Nucleus accumbens (tissue), 56 donors: ENCODE measurements at places on chromosomes 6 and 20.

DNA sequence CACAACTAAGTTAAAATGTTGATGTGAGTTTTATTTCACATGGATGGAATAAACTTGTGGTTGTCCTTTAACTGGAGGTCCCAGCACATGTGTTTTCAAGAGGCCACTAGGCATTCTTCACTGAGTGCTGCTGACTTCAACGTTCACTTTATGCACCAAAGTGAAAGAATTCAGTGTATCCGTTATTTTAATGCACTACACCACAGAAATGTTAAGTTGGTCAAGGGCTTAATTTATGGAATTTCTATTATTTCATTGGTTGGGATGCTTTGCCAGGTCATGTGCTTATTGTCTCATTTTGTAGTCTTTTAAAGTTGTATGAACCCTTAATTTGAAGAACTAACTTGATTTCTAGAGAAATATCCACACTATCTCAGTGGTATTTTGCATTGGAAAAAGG is 106.4 kb downstream of the PPP1R14C start:
- DNase-seq, result no peak

DNA sequence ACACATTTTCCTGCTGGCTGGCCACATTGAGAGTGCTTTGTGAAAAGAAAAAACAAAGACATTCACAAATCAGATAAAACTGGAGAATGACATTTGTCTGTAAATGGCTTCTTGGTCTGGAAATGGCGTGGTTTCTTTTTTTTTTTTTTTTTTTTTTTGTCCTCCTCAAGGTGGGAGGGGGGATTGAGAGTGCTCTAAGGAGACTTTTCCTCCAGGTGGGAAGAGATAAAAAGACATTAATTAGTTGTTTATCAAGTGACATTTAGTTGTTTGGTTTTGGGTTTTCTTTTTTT is 40.4 kb downstream of the GNAS start:
- no peak for DNase-seq

DNA sequence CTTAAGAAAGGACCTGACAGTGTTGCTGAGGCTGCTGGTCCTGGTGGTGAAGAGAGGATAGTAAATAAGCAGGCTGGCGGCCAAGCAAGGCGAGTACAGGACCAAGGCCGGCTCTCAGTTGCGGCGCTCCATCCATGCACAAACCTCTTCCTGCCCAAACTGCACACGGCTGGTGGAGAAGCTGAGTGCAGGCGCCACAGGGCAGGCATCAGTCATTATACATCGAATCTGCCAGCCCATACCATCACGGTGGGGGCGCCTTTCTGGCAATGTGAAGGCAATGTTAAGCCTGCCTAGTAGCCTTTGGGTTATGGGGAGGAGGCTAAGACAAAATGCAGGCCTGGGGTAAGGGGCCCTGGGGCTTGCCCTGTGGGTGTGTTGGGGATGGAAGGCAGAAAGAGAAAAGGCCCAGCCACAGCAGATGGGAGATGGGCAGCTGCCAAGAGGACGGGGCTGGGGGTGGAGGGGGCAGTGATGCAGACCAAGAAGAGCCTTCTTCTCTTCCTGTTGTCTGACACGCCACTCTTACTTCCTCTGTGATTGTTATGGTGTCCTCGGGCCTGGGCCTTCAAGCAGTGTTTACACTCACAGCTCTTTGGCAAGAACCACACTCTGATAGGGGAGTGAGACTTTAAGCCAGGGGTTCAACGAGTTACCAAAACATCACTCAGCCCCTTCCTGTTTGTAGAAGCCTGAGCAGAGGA is 20.3 kb upstream of the KCNK16 start:
- no peak for DNase-seq

DNA sequence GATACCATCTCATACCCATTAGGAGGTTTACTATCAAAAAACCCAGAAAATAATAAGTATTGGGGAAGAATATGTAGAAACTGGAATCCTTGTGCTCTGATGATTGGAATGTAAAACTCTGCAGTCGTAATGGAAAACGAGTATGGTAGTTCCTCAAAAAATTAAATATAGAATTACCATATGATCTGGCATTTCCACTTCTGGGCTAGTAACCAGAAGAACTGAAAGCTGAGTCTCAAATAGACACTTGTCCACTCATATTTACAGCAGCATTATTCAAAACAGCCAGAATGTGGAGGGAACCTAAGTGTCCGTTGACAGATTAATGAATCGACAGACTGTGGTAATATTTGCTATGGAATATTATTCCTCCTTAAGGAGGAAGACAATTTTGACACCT is 44.3 kb downstream of the FOXC1 start:
- DNase-seq, result no peak

- DNase-seq, result no peak
Observed at GRCh38 chr6:82166493-82166892, 81.1 kb downstream of the IBTK start.

- no peak for DNase-seq
Observed at GRCh38 chr6:108746836-108747575, 101.2 kb upstream of the ARMC2 start.

DNA sequence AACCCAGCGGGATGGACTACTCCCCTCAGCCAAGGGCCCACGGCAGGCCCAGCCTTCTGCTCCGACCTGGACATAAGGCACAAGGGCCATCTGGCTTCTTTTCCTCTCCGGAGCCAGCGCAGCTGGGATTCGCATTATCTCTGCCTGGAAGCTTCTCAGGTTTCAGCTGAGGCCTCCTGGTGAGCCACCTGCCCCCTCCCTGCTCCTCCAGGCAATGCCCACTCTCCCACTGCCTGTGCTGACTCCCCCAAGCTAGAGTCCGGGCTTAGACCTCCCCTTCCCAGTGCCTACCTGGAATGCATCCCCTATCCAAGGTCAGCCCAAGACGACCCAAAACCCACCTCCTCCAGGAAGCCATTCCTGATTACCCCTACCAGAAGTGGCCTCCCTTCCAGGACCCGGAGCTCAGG is 60.7 kb downstream of the EZR start:
- DNase-seq, result no peak

DNA sequence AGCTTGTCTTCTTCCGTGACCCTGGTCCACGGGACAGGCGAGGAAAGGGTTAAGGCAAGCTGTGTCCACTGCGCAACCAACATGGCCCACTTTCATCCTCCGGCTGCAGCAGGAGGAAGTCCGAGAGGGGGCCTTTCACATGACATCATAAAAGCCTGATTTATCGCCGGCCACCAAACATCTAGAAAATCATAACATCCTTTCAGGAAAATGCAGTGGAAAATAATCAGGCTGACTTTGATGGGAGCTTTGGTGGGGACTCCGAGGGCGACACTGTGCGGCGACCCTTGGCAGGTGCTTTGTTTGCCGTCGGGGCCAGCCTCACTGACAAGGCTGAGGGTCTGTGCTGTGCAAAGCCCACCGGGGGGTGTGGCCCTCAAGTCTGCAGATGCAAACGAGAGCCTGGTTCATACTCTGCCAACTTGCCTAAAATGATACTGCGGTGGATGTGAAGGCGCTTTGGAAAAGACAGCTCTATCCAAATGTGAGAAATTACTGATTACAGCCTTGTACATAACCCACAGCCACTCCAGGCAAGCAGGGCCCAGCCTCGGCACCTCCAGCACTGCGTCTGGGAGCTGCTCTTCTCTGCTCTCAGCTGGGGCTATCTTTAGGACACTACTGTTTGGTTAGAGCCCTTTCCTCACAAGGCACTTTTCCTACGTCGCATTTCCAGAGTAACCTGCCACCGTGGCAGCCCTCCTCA is 25.7 kb downstream of the FOXC1 start:
- no peak for DNase-seq

GRCh38 chr6:84825461-84825860 is 61.1 kb upstream of the TBX18 start:
- no peak for DNase-seq

DNA sequence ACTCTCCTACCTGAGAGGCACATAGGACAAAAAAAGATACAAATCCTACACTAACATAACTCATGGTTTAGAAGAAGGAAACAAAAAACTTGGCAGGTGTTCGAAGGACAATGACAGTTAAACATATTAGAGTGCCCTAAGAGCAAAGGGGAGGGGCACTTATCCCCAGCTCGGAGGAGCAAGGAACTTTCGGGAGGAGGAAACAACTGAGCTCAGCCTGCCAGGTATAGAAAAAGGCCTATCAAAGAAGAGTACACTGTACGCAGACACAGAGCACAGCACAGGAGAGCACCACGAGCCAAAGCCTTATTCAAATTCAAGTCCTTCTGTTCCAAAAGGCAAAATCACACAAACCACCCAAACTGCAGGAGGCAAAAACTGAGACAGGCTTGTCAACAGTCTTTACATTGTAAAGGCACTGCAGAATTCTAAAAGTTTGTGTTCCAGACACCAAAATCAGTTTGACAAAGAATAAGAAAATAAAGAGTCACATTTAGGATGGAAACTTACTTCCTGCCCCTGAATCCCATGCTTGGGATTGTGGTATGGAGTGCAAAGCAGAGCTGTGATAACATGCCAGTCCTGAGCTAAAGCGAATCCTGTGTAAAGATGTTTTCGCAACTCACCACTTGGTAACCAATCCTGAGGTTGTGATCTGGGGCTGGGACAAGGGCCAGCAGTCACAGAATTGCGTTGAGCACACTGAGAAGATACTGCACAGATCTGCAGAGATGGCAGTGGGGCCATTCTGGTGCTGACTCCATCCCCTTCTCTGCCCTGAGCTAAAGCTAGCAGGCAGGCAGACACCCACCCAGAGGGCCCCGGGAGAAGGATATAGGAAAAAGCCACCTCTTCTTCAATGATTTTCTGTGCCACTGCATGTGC is 108.6 kb downstream of the CHD6 start:
- peak; percentile 1 for DNase-seq

- no peak for DNase-seq
Observed at GRCh38 chr20:1775117-1775516, 117.5 kb upstream of the SIRPG start.

- no peak for DNase-seq
Observed at GRCh38 chr6:164099269-164099865, 684.8 kb downstream of the QKI start.

DNA sequence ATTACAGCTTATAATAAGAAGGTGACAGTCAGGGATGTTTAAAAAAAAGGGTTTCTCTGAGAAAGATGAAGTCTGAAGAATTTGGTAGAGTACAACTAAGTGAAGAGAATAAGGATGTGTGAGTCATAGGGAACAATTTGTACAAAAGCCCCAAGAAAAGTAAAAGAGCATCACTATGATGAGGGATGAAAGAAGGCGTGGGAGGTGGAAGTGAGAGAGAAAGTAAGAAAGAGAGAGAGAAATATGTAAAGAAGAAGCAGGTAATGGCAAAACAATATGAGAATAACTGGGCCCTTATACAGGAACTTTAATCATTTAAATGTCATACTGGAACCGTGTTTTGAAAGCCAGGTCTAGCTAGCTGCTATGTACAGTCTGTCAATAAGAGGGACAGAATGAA is 179.4 kb downstream of the ASCC3 start:
- no peak for DNase-seq

DNA sequence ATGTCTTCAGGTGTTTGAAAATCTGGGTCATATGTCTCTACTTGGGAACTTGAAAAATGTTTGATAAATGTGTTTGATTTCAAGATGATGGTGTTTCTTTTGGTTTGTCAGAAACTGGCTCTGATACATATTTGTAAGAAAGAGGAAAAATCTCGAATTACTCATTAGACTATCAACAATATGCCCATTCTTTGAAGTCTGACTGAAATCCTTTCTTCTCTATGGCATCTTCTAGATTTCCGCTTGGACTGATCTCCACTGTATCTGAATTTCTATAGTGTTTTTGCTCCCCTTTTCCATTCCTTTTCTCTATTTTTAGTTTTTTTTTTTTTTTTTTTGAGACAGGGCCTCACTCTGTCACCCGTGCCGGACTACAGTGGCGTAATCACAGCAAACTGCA is 1096.5 kb downstream of the KIF16B start:
- no peak for DNase-seq

- no peak for DNase-seq
Observed at GRCh38 chr6:55604021-55604420, 25.0 kb upstream of the HMGCLL1 start.

GRCh38 chr6:161422710-161423680 is 149.1 kb upstream of the AGPAT4 start:
- no peak for DNase-seq

DNA sequence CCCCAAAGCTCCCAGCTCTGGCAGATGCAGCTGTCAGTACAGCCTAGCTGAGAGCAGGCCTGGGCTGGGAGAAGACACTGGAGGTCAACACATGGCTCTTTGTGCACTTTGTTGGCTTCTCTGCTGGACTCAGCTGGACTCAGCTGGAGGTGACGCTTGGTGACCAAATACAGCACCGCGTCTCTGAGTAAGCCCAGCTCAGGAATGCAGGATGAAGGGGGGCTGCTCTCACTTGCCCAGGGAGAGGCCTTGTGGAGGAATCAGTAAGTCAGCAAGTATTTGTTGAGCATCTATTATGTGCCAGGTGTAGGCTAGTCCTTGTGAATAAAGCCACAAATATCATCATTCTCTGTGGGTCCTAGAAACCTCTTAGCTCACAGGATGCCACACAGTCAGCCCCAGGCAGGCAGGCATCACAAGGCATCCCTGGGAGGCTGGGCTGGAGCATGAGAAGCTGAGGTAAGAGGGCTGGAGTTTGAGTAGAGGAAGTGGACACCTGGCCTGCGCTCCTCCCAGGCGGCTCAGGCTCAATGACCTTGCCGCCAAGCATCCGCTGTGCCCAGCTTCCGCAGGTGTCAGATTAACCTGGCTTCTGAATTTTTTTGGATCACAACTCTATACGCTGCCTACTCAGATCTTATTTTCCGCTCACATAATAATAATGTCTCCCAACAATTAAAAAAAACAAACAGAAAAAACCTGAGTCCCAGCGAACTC is 95.4 kb downstream of the TMEM170B start:
- DNase-seq, result no peak

DNA sequence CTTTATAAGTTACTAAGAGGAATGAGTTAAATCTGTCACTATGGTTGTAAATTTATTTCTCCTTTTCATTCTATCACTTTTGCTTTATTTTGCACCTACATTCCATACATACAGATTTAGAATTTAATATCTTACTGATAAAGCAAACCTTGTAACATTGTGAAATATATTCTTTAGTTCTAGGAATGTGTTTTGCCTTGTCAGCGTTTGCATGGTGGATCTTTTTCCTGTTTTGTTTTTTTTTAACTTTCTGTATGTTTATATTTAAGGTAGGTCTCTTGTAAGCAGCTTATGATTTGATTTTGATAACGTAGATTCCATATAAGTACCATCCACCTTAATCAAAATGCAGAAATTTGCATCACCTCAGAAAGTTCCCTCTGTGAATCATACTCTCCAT is 16.4 kb downstream of the RAB22A start:
- no peak for DNase-seq

GRCh38 chr6:143468026-143468425 is 17.4 kb downstream of the PEX3 start:
- DNase-seq, result no peak

DNA sequence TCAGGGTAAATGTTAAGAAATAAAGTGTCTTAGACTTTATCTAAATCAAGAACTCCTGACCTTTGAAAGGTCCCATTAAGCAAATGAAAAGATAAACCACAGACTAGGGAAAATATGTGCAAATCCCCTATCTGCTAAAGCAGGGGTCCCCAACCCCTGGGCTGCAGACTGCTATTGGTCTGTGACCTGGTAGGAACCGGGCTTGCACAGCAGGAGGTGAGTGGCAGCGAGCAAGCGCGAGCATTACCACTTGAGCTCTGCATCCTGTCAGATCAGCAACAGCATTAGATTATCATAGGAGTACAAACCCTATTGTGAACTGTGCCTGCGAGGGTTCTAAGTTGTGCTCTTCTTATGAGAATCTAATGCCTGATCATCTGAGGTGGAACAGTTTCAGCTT is 42.4 kb downstream of the LCA5 start:
- no peak for DNase-seq

GRCh38 chr20:15867899-15868298 is 705.3 kb downstream of the KIF16B start:
- no peak for DNase-seq
